T47D (cell line): ENCODE measurements at places on chromosomes 7 and 10.

DNA sequence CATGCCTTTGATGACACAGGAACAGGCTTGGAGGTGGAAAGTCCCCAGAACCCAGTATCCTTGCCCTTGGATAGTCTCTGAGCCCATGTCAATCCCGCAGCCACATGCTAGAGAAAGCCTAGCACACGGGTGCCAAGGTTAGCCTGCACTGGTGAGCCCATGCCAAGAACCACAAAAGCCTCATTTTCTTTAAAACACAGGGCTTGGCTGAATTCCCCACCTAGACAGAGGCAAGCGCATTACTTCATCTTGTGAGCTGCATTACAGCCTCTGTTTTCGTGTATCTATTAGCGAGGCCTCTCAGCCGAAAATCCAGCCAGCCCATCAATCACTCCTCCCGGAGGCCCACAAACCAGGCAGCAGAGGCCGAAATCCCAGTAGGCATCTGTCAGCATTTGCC is 314.9 kb upstream of the AUTS2 start:
- DNase-seq, result no peak

DNA sequence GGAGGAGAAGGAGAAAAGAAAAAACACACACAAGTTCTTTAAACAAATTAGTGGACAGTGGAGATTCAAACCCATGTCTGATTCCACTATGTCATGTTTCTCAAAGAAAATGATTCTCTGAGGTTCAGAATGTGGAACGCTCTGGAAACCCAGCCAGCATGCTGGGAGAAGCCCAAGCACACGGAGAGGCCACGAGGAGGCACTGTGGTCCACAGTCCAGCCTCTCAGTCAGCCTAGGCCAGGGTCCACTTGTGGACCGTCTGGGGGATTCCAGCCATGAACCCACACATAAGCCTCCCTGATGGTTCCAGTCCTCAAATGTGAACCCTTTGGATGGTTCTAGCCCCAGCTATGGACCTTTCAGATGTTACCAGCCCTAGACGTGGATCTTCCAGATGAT is 73.4 kb downstream of the CAV1 start:
- DNase-seq, result no peak

GRCh38 chr7:2515424-2516193 is 4.0 kb upstream of the LFNG start:
- no peak for DNase-seq

DNA sequence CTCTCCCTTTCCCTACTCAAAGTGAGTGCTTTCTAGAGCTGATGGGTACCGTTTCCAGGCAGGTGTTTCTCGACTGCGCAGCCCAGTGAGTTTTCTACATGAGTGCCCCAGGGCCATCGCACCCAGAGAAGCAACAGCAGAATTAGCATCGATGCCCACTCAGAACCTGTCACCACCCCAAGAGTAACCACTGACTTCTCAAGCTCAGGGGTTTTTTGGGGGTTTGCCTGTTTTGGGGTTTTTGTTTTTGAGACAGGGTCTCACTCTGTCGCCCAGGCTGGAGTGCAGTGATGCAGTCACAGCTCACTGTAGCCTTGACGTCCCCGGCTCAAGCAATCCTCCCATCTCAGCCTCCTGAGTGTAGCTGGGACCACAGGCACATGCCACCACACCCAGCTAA is 25.7 kb downstream of the SNX8 start:
- DNase-seq, result no peak

DNA sequence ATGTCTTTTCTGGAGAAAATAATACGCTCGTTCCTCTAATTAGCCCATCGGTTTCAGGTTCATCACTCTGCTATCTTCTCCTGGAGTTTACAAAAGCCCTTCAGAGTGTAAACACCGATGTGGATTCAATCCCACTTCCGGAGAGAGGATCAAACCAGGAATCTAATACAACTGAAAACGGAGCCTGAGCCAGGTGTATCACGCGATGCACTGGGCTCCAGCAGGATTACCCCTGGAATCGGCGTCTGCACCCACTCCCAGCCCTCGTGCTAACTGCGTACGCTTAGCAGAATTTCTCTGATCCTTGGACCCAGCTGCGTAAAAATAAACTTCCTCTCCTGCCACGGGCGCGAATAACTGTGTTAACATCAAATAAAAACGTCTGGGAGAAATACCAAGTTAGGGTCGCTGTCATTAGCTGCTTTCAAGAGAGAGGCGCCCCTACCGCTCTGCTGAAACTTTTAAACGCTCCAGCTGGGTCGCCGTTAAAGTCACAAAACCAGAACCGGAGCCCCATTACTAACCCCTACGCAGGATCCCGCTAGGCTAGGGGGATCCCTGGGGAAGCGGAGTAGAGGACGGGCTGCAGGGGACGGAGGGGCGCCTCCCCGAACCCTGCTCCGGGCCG is 502 bp downstream of the ZNF3 start:
- DNase-seq, result no peak

DNA sequence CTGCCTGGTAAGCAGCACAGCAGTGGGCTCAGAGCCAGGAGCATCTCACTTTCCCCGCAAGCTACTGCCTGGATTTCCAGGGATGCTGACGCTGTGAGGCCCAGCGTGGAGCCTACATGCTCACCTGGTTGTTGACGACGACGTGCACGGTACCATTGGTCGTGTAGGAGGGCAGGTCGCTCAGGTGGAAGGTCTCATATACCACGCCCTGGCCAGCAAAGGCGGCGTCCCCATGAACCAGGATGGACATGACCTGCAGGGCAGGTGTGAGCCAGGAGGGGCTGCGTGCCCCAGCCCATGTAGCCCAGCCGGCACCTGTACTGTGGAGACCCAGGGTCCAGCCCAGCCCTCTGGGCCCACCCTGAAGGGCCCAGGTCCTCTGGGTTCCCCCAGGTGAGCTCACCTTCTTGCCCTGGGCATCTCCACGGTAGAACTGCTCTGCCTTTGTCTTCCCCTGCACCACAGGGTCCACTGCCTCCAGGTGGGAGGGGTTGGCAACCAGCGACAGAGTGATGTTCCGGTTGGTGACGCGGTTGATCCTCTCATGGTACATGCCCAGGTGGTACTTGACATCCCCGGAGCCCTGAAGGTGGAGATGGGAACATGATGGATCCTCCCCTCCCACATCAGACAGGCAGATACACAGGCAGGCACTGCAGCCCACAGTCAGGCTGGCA is 15.4 kb downstream of the OGDHL start:
- DNase-seq, result no peak

- DNase-seq, result no peak
Observed at GRCh38 chr7:79421751-79422150, 31.7 kb downstream of the MAGI2 start.

- DNase-seq, result no peak
Observed at GRCh38 chr7:92534572-92534971, 6.0 kb downstream of the RBM48 start.

DNA sequence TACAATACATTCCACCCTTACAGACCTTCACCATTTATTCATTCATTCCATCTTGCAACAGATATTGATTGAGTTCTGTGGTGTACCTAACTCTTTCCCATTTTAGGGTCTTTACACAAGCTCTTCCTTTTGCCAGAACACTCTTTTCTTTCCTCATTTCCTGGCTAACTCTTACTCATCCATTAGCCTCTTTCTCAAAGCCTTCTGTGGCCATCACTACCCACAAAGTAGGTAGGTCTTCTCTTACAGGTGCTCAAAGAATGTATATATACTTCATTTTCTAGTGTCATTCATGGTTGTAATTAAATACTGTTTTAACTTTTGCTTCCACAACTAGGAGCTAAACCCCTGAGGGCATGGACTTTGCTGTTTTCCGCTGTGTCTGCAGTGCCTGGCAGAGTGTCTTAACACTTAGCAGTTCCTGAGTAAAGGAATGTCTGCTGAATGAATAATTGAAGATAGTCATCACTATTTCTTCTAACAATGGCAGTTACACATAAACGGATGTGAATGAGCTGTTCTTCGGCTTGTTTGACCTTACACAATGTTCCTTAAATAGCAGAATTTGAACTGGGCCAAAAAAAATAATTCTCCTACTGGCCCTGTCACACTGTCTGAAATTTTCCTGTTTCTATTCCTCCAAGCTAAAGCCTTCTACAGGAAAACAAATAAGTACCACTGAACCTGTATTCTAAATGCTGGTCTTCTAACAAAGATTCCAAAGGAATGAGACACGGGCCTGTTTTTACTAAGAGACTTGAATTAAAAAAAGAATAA is 15.1 kb downstream of the BCAP29 start:
- DNase-seq, result peak; percentile 21

DNA sequence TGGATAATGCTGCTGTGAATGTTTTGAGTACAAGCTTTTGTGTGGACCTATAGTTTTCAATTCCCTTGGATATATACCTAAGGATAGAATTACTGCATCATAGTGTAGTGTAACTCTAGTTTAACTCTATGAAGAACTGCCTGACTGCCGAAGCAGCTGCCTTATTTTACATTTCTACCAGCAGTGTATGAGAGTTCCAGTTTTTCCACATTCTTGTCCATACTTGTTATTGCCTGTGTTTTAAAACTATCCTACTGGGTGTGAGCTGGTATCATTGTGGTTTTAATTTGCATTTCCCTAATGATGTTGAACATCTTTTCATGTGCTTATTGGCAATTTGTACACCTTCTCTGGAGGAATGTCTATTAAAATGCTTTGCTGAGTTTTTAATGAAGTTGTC is 15.7 kb downstream of the SEPTIN7 start:
- DNase-seq, result no peak

DNA sequence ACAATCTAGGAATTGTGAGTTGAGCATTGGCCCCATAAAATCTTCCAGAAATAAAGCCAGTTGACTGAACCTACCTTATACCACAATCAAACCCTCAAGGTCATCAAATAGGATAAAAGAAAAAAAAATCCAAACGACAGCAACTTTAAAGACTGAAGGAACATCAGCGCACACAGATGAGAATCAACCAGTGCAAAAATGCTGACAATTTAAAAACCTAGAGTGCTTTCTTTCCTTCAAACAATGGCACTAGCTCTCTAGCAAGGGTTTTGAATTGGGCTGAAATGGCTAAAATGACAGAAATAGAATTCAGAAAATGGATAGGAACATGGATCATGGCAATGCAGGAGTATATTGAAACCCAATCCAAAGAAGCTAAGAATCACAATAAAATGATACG is 16.1 kb upstream of the POT1 start:
- DNase-seq, result no peak

DNA sequence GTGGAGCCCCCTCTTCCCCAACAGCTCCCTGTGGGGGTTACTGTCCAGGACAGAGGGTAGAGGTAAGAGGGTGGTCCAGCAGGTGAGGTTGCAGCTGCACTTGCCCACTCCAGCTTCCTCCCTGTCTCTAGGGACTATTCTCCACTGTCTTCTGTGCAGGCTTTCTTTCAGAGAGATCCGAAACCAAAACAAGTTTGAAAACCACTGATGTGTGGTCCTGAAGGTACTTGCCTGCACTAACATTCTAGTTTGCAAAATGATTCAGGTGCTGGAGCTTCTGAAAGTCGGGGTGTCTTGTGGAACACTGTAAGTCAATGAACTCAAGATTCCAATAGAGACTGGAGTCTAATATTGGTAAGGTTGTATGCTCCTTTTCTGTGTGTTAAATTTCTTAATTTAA is 63.1 kb downstream of the BLNK start:
- no peak for DNase-seq
